ENCODE measurements at places on chromosomes 5 and 9. TPM values are rescaled to one million over a fixed set of nuclear protein-coding genes. Genes with fewer than 3 reads are reported as not detected.

Gene ORM1
- total RNA-seq = not detected

Gene SLC46A2
- total RNA-seq = not detected

Gene PCDHA10
- total RNA-seq = 0.54 TPM

Gene SLC27A6
- under 0.01 TPM for total RNA-seq

Gene PCDHGB6
- total RNA-seq = 9.5 TPM

Gene ELOVL7
- 0.13 TPM for total RNA-seq

Gene CKMT2
- 0.39 TPM for total RNA-seq

Gene FAM81B
- not detected for total RNA-seq

Gene CCL28
- total RNA-seq = 15.7 TPM

Gene PHYHD1
- total RNA-seq = 10.3 TPM

Gene TPPP
- under 0.01 TPM for total RNA-seq

Gene SLC26A2
- total RNA-seq = 21.0 TPM

Gene GCNT4
- 3.6 TPM for total RNA-seq

Gene C5orf52
- not detected for total RNA-seq

Gene UBTD2
- total RNA-seq = 47.4 TPM

Gene DBH
- total RNA-seq = not detected

Gene BARHL1
- not detected for total RNA-seq

Gene WNT8A
- not detected for total RNA-seq

Gene ERAP2
- 53.6 TPM for total RNA-seq

Gene ZBTB43
- 22.6 TPM for total RNA-seq

Gene KCNIP1
- total RNA-seq = not detected

Gene CDC14B
- total RNA-seq = 30.2 TPM

Gene RGP1
- 20.2 TPM for total RNA-seq

All from articular chondrocyte of knee joint (primary cell).